Stimulated activated naive CD8-positive, alpha-beta T cell treated with anti-CD3 and anti-CD28 coated beads, Interleukin-15, Interleukin-2, amounts not matched to agents 100 U/mL and 50 U/mL, for 24 hours (primary cell): ENCODE measurements at places on chromosomes 2 and 18.

DNA sequence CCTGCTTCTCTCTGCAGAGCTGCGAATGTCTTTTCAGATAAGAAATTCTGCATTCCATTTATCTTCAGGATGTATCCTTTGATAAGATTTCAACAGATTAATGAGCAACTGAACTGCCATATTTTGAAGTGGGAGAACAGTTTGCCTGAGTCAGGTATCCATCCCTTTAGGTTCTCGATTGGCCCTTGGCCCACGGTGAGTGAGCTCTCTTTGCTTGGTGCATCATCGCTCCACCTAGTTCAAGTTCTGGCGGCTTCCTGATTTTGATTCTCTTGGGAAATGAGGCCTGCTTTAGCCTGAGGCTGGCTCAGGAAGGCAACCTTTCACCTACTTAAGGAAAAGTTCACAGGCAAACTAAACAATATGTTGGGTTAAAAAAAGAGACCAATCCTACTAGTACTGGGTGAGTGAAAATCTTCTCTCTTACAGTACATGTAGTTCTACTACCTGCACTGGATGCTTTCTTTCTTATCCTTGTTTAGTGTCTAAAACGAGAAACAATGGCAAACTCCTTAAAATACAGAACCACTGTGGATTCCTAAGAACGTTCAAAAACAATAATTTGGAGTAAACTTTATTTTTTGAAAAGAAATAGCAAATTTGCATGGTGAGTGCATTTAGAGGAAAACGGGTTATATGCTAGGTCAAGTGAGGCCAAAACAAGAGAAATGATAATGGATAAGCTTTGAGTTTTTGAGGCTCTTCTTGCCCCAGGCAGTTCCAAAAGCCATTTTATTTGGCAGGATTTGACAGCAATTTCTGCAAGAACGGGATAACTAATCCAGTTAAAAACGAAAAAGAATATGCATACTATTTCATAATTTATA lies 837 bp upstream of the ACSL3 start:
- no peak for DNase-seq

DNA sequence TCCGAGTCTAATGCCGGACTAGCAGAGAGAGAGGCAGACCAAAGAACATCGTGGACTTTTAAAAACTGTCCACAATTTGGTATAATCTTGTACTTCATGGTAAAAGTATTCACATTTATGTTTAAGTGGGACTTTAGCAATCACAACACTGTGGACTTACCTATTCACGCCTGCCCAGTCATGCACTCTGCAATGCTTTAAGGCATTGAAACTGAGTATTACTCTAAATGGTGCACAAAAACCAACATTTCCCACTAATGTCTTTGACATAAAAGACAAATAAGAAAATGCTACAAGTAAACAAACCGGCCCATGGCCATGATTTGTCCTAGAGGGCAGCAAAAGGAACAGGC lies 91.3 kb downstream of the ACVR1 start:
- DNase-seq: no peak

DNA sequence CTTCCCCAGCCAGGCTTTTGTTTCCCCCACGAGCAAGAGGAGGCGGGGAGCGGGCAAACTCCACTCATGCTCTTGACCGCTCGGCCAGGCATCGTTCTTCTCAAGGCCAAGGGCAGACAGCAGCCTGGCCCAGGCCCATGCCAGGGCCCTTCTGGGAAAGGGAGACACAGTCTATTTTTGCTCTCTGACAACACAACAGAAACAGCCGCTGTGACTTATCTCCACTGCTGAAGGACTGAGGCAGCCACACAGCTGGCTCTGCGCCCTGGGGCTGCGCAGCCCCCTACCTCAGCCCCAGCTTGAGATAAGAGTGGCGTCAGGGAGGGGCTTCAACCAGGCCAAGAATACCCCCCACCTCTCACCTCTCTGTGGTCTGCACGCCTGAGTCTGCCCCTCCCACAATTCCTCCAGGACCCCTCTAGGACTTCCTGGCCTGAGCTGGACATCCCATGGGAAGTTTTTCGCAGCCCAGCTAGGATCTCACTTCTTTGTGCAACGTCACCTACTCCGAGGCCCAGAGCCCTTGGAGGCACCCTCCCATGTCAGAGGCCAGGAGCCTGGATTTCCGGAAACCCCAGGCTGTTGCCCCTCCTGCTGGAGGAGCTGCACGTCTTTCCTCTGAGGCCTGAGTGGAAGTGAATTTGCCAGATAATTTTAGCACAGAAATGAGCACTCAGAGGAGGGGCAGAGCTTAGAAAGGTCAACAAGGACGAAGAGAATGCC lies 118.9 kb upstream of the OTOS start:
- DNase-seq: no peak

GRCh38 chr2:212959471-212960117 lies 191.8 kb downstream of the IKZF2 start:
- no peak for DNase-seq

GRCh38 chr2:48448274-48449061 lies 81.5 kb upstream of the STON1 start:
- DNase-seq: no peak

GRCh38 chr2:6845903-6846302 lies 19.8 kb downstream of the CMPK2 start:
- no peak for DNase-seq

GRCh38 chr2:145431181-145431951 lies 911.4 kb upstream of the ZEB2 start:
- no peak for DNase-seq

DNA sequence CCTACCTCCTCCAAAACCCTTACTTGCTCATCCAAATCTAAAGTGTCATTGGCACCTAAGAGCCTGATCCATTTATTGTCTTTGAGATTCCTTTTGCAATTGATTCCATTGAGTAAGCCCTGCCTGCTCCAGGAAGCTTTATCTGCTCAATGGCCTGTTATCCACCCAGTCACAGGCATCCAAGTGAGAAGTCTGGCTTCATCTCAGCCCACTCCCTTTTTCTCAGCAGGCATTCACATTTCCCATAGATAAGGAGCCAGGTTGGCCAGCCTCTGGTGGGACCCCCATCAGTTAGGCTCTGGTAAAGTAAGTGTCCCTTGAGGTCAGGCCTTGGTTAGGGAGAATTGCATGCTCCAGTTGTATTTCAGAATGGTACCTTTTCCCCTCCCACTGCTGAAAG lies 396.2 kb upstream of the ST6GAL2 start:
- no peak for DNase-seq

DNA sequence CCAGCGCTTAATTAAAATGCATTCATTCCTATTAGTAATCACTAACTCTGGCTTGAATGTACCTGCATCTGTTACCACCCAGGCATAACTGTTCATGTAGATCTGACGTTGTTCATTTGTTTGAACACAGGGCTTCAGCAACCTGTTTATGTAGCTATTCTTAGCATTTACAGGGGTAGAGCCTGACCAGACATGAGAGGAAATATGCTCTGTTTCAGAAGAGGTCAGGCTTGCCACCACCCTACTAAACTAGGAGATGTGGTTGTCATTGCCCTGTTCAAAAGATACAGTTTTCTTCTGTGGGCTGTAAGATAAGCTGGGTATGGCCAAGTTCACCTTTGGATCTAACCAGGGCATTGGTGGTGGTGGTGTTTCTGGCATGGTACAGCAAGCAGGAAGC lies 8.8 kb downstream of the MGAT5 start:
- DNase-seq: no peak

DNA sequence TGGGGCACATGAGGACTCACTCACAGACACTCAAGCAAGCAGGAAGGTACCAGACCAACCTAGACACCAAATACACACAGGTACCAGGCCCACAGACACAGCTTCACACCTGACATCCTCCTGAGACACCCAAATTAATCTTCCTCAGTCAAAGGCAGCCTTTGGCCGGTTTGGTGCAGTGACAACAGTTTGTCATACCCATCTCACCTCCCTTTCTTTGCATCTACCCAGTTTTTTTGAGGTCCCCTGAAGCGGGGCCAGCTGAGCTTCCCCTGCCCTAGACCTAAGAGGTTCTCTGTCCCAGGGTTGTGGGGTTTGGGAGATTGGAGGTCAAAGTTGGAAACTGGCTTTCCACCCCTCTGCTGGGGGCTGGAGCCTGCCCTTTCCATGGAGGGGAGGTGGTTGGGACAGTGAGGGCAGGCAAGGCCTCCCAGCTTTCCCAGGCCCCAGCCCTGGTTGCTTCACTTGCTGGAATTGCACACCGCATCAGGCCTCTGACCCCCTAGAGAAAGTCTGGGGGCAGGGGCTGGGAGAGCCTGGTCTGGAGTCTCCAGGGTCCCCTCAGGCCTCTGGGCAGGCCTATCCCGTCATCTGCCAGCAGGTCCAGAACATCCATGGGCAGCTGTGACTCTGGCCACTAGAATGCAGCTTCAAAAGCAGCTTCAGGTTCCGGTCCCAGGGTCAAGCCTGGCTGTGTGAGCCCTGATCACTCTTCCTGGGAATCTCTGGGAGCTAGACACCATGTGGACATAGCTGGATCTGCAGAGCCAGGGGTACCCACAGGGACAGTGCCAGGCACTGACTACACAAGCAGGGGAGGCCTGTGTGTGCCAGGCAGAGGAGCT lies 12.5 kb upstream of the TEX261 start:
- no peak for DNase-seq

GRCh38 chr18:13526519-13526918 lies 199.8 kb downstream of the FAM210A start:
- DNase-seq: no peak

- DNase-seq: no peak
Observed at GRCh38 chr2:168255866-168256265, 8.5 kb upstream of the STK39 start.

DNA sequence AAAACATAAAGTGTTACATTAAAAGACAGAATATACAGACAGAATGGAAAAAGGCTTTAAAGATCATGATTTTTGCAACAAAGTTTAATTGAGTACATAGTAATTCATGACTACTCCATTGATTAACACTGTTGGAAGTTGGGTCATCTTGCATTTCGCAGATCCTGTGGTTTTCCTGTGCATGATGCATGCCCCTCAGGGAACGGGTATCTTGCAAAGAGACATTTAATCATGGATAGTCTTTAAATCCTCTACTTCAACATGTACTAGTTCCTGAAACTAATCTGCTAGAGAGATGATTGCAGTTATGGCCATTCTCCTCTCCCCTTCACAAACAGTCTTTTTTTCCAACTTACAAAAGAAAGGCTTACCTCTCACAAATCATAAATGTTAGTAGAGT lies 155.6 kb upstream of the DSEL start:
- no peak for DNase-seq

DNA sequence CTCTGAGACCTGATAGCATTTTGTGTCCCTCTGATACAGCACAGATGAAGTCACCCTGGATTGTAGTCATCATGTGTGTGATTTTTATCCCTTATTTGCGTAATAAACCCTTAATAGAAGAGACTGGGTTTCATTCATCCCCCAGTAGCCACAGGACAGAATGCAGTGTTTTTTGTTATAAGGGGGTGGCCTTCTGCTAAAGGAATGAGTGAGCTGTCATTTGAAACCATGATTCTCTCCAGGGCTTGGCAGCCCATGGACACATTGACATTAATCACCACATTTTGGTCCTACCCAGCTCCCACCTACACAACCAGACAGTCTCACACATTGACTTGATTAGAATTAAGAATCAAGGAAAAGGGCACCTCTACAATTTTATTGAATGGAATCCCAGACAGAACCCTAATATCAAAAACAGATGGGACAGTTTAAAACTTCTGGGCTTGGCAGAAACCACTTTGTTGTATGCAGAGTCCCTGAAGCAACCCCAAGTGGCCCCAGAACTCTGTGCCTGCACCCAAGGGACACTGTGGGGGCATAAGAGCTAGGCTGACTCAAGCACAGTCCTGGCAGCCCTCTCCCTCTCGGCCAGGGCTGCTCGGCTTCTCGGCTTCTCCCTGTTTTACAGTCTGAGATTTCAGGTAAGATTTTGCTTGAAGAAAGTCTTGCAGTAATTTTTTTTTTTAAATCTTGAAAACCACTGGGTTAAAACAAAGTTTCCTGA lies 254.0 kb upstream of the SLC14A2 start:
- DNase-seq: no peak

GRCh38 chr2:229071292-229071976 lies 199.7 kb downstream of the PID1 start:
- no peak for DNase-seq

- DNase-seq: no peak
Observed at GRCh38 chr18:57148263-57148662, 1.4 kb downstream of the BOD1L2 start.

DNA sequence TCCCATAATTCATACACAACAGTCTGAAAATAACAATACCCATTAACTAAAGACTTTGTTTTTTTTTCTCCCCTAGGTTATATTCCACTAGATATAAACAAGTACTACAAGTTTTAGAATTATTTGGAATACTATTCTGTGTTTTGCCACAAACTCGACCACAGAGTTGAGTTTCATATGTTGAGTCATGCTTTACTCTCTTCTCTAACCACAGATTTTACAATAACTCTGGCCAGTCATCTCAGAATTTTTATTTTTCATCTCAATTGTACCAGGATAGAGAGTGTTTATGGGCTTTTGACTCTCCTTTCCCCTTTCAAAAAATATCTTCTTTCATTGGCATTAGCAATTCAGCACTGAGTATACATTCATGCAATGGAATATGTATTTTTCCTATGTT lies 348.7 kb upstream of the GALNT5 start:
- no peak for DNase-seq

- DNase-seq: no peak
Observed at GRCh38 chr2:122863532-122863931, 1108.1 kb downstream of the TSN start.

DNA sequence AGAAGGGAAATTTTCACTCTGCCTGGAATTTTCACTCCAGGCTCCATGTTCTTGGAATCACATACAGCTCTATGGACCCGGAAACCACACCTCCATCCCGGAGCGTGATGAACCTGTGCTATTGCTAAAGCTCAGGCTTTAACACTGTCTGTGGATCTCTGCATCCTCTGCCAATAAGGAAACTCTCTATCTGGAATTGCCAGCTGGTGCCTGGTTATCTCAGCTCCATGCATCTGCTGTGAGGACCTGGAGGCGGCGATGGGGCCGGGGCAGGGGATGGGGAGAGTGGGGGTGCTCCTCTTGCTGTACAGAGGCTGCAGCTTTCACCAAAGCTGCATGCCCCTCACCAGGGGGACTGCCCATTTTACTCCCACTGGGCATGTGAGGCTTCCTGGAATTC lies 754.0 kb upstream of the SOX11 start:
- no peak for DNase-seq

- DNase-seq: no peak
Observed at GRCh38 chr2:38889575-38889974, at the start of gene ARHGEF33. TSS of gene ARHGEF33 (plus strand) at chr2:38889875. CDS start at chr2:38919448, 29,573 bp downstream.

GRCh38 chr18:64234321-64234720 lies 85.4 kb upstream of the LINC00305 start:
- DNase-seq: no peak

DNA sequence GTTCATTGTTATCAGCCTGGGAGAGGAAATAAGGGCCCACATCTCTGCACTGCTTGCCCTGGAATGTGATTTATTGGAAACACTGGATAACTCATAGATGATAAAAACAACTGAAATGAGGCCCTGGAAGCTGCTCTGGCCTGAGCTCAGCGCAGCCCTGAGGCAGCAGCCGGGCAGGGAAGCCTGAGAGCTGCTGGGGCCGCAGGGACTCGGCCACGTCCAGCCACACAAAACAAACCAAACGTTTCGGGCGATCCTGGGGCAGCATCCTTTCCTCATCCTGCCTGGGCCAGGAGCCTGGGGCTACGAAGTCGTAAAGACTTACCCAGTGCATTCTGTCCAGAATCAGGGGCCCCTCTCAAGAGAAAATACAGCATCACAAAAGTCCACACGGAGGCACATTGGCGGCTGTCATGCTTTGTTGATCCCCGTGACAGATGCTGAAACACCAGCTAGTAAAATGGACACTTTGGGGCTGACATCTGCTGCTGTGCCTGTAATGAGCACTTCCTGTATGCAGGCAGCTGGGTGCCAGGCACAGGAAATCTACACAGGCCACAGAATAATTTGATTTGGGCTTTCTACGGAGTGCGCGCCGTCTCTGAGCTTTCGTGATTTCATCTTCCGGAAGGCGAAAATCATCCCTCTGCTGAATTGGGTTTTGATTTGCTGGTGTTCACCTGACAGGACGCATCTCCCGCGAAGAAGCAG lies 250.6 kb downstream of the EIPR1 start:
- no peak for DNase-seq
